Suppressor macrophage (primary cell): ENCODE measurements at places on chromosomes 4 and X.
A peak's percentile ranks its signal among the peaks of the same experiment; 100 is the strongest.

- DNase-seq = no peak
These were observed 79.6 kb downstream of the AFF2 start for GRCh38 chrX:148580016-148580415.

DNA sequence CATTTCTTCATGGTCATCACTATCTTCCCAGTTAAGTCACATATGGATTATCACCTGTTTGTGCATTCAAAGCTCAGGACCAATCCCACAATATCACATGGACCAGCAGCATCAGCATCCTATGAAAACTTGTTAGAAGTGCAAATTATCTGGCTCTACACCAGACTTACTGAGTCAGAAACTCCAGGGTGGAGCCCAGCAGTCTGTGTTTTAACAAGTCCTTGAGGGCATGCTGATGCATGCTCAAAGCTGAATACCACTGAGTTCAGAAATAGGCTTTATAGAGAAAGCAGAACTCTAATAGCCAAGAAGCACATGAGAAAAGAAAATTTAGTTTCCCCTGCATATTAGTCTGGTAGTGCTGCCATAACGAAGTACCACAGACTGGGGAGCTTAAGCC lies 62.4 kb upstream of the GABRQ start:
- DNase-seq = no peak

GRCh38 chr4:136412708-136413107 lies 1119.6 kb downstream of the PCDH18 start:
- no peak for DNase-seq

- DNase-seq = no peak
These were observed 53.8 kb upstream of the CLCN4 start for GRCh38 chrX:10103023-10103422.

DNA sequence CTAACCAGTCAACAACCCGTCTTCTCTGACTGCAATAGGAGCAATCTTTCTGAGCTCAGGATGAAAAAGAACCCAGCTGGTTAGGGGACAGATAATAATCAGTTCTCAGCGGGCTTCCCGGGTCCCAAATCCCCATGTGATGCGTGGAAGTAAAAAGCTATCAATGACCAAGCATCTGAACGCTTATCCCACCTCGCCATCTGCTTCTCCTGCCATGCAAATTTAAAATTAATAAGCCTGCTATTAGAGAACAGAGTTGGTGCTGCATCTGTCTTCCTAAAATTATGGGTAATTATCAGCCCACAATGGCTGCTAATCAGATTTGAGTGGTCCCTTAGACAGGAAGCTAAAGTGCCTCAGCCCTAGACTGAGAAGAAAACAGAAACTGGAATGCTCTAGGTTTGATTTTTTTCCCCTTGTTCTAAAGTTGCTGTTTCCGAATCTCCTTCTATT lies 37.5 kb downstream of the AFAP1 start:
- no peak for DNase-seq

- no peak for DNase-seq
These were observed 59.3 kb upstream of the PPP1R2C start for GRCh38 chrX:42837101-42837726.

DNA sequence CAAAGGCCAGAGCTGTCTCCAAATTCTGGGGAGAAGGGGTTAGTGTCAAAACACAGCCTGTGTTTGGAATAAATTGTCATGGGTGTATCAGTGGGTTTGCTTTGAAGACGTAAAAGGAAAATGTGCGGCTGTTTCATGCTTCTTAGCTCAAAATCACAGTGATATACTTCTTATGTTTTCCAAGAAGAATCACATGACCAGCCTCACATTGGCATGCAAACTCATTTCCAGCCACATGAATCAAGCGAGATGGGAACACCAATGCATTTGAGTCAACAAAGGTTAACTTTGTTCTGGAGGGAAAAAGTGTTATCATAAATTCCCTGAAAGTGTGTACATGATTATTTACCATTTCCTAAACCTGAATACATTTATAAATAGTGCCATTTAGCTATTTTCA lies 19.0 kb upstream of the SPP1 start:
- no peak for DNase-seq

DNA sequence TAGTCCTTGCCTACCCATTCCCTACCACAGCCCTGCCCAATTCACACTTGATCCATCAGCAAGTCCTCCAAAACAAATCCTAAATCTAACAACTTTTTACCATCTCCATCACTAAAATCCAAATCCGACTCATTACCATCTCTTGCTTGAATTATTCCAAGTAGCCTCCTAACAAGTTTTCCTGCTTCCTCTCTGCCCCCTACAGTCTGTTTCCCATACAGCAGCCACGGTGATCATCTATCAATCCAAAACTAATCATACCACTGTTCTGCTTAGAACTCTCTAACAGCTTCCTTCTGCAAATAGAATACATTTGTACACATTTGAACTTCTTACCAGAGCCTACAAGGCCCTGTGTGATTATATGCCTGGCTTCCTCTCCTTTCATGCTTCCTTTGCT lies 133.0 kb downstream of the SHROOM4 start:
- DNase-seq = no peak

GRCh38 chrX:119635799-119636198 lies 29.6 kb upstream of the NKRF start:
- DNase-seq = no peak

GRCh38 chr4:189050643-189051042 lies 890.0 kb upstream of the FRG1 start:
- DNase-seq = no peak

- DNase-seq = no peak
These were observed 79.6 kb downstream of the ANTXR2 start for GRCh38 chr4:79993476-79993875.

- DNase-seq = peak; percentile 16
These were observed 156.4 kb downstream of the AMELX start for GRCh38 chrX:11449613-11450012.

DNA sequence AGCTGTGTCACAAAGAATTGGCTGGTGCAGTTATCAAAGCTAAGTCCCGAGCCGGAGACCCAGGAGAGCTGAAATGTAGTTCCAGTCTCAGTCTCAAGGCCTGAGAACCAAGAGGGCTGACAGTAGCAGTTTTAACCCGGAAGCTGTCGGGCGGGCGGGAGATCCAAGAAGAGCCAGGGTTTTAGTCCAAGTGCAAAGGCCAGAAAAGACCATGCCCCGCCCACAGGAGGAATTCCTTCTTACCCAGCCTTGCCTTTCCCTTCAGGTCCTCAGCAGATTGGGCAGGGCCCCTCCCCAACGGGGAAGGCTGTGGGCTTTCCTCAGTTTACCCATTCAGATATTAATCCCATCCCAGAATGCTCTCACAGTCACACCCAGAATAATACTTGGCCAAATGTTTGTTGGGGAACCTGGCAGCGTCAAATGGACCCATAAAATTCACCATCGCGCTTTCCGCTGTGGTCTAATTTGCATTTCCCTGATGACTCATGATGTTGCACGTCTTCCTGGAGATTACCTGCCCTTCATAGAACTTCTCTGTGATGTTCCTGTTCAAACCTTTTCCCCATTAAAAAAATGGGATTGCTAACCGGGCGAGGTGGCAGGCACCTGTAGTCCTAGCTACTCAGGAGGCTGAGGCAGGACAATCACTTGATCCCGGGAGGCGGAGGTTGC lies 16.2 kb downstream of the MAEA start:
- no peak for DNase-seq

DNA sequence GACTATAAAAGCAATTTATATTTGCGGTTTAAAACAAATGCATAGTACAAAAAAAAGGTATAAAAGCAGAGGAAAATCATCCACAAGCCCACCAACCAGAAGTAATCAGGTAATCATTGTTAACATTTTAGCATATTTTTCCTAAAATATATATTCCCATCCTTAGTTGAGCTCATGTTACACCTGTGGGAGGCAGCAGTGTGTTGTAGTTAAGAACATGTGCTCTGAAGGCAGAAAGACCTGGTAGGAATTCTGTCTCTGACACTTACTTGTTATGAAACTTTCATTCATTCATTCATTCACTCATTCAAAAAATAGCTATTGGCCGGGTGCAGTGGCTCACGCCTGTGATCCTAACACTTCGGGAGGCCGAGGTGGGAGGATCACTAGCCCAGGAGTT lies 15.4 kb upstream of the CDKL5 start:
- no peak for DNase-seq

DNA sequence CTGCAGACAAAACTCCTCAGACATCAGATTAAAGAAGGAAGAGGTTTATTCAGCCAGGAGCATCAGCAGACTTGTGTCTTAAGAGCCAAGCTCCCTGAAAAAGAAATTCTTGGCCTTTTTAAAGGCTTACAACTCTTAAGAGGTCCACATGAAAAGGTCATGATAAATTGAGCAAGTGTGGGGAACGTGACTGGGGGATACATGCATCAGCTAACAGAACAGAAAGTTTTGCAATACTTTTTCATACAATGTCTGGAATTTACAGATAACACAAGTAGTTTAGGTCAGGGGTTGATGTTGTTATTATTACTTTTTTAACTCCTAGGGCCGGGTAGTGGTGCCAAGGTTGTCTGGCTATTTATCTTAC lies 55.6 kb upstream of the RBMX start:
- no peak for DNase-seq

DNA sequence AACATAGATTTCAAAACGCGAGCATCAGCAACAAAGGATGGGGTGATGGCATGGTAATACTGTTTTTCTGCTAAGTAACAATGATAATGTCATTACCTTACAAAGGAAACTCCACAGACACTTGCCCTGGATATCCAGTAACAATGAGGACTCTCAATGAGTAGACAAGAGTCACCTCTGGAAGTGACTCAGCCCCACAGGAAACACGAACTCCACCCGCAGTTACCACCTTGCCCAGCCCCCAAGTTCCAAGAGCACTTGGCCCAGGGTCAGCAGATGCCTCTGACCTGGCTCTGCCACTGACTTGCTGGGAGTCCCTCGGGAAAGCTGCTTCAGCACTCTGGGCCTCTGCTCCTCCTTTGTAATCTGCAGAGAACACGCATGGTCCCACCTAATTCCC lies 110.3 kb upstream of the MAP3K15 start:
- DNase-seq = no peak

DNA sequence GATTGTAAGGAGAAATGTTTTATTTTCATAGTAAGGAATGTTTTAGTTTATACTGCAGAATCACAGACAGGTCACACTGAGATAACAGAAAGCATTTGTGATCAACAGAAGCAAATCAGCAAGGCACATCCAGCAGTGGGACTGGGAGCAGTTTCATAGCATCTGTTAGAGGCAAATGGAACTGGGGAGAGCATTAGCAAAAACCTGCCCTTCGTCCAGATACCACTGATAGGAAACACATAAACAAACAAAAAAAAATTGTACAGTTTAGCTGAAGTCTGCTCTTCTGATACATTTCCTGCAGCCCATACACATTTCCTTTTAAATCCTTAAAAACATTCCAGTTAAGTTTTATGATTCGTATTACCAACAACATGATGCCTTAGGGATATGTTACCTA lies 374.3 kb downstream of the PCDH7 start:
- no peak for DNase-seq

GRCh38 chr4:6898763-6899162 lies 10.9 kb upstream of the TBC1D14 start:
- no peak for DNase-seq

- no peak for DNase-seq
These were observed 170.6 kb upstream of the PACRGL start for GRCh38 chr4:20529691-20530090.

- no peak for DNase-seq
These were observed 4.2 kb downstream of the TLR1 start for GRCh38 chr4:38800366-38800765.

DNA sequence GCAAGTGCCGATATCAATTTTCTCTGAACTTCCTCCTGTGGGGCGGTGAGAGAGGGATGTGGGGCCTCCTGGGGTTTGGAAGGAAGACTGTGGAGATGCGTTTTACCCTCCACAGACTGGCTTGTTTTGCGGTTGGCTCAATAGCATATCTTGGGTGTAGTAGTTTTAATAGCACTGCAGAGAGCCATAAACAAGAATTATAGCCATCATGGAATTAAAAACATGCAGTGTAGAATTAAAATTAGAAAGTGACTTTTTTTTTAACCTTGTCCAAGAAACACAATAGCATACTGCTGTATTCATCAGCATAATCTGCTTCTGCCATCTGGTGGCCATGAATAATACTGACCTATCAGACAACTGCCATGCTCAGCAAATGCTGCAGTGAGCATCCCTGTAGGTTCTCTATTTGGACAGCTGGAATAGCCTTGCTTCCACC lies 47.3 kb upstream of the SCML1 start:
- peak; percentile 61 for DNase-seq

DNA sequence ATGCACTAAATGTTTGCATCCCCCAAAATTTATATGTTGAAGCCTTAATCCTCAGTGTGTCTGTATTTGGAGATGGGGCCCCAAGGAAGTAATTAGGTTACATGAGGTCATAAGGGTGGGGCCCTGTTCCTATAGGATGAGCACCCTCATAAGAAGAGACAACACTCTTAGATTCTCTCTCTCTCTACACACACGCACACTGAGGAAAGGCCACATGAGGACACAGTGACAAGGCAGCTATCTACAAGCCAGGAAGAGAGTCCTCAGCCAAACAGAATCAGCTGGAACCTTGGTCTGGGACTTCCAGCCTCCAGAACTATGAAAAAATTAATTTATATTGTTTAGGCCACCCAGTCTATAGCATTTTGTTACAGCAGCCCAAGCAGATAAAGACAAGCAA lies 69.3 kb upstream of the NOCT start:
- no peak for DNase-seq

GRCh38 chr4:109588176-109588575 lies 28.1 kb downstream of the MCUB start:
- no peak for DNase-seq

DNA sequence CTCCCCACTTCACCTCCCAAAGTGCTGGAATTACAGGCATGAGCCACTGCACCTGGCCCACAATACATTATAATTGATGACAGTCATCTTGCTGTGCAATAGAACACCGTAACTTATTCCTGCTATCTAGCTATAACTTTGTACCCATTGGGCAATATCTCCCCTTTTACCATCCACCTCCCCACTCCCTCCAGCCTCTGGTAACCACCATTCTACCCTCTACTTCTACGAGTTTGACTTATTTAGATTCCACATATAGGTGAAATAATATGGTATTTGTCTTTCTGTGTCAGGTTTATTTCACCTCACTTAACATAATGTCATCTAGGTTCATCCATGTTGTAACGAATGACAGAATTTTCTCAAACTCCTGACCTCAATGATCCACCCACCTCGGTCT lies 8.2 kb upstream of the TEX11 start:
- no peak for DNase-seq

- no peak for DNase-seq
These were observed 12.3 kb downstream of the ABCD1 start for GRCh38 chrX:153736871-153737441.

DNA sequence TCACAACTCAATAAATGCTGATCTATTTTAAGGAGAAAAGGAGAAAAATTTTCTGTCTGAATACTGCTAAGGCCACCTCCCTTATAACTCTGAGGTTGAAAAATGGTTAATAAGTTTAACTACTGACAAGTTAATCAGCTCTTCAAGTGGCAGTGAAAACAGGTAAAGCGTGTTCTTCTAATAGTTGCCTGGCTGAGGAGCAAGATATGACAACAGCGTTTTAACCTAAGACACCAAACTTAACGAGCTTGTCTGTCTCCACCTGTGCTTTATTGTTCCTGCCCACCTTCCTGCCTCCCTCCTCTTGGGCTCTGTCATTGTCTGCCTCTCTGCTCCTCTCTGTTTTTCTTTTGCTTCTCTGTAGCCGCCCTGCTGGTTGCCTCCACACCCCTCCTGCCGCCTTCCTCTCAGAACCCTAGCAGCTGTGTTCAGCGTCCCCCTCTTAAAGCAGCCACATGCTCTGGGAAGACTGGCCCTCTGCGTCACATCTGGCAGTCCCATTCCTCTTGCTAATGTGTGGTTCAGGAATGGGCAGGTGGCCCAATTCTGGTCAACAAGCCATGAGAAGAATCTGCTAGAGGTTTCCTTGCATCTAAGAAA lies 4.3 kb upstream of the TSPAN5 start:
- no peak for DNase-seq

GRCh38 chrX:54920610-54921426 lies at the start of gene TRO:
TRO (plus strand) TSS chrX:54920824; CDS start chrX:54922247, 1,423 bp downstream.
- DNase-seq = no peak
